Upper lobe of right lung (tissue), 1 donor: ENCODE measurements at places on chromosomes 5 and 9. TPM values are rescaled to one million over a fixed set of nuclear protein-coding genes. Genes with fewer than 3 reads are reported as not detected.

PPP2R2B gene
- 1.2 TPM for total RNA-seq

LPAR1 gene
- total RNA-seq, result 18.2 TPM

MVB12B gene
- 47.5 TPM for total RNA-seq

RANBP3L gene
- 7.1 TPM for total RNA-seq

BHMT gene
- total RNA-seq, result not detected

DBH gene
- not detected for total RNA-seq

TAF11L10 gene
- total RNA-seq, result not detected

ZNF300 gene
- 1.8 TPM for total RNA-seq

NUTM2G gene
- total RNA-seq, result not detected

F2RL2 gene
- total RNA-seq, result 1.2 TPM

TRIM7 gene
- total RNA-seq, result 4.9 TPM

PCDHGC3 gene
- 109 TPM for total RNA-seq

DNA sequence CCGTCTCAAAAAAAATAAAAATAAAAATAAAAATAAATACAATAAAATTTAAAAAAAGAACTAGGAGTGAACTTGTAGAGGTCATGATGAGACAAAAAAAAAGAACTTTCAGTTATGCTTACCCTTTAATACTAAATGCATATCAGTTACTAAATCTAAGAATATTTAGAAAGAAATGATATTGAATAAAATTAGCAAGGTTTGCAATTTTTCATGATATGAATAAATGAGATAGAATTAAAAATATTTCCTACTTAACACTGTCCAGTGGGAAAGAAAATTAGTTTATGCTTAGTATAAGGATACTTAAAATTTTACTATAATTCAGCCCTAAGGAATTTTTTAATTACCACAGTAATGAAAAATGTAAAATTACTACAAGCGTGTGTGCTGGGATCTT, 132.4 kb downstream of the TLE1 start:
- DNase-seq, result no peak

GRCh38 chr5:74643111-74643562, 2.6 kb upstream of the ENC1 start:
- DNase-seq, result no peak

DNA sequence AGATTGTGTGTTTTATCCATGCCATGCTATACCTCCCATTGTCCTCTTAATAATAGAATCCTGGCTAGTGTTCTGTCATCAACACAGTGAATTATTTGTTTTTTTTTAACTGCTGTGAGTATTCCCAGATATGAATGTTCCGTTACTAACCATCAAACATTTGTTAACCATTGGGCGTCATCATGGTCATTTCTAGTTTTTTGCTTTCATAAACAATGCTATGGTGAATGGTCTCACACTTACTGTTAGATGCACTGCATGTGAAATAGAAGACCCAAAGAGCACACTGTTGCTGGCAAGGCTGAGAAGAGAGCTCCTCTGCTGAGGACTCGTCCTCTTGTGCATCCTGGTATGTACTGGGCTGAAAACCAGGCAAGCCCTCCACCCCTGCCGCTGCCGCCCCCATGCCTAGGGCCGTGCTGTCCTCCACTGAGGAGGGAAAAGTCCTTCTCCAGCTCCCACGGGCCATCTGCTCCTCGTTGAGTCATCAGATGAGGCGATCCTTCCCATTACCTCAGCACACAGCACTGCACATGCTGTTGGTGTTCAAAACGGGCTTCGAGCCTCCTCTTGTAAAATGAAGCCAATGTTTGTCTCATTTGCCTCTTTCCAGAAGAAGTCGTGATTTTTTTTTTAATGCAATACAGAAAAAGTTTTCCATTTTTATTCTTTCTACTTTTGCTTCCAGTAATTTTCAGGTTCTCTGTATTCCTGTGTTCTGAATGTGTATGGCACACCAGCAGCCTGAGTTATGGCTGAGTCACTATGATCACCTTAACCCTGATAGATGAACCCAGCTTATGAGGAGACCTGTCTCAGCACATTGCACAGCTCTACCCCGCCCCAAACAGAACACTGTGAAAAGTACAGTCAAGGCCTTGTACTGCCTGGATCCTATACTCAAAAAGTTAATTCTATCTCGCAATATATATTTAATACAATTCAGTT, 219.0 kb downstream of the AOPEP start:
- DNase-seq, result no peak

- DNase-seq, result no peak
Observed at GRCh38 chr5:164013077-164013670, 507.8 kb downstream of the MAT2B start.

- no peak for DNase-seq
Observed at GRCh38 chr9:74496406-74496805, 729 bp upstream of the RORB start.

DNA sequence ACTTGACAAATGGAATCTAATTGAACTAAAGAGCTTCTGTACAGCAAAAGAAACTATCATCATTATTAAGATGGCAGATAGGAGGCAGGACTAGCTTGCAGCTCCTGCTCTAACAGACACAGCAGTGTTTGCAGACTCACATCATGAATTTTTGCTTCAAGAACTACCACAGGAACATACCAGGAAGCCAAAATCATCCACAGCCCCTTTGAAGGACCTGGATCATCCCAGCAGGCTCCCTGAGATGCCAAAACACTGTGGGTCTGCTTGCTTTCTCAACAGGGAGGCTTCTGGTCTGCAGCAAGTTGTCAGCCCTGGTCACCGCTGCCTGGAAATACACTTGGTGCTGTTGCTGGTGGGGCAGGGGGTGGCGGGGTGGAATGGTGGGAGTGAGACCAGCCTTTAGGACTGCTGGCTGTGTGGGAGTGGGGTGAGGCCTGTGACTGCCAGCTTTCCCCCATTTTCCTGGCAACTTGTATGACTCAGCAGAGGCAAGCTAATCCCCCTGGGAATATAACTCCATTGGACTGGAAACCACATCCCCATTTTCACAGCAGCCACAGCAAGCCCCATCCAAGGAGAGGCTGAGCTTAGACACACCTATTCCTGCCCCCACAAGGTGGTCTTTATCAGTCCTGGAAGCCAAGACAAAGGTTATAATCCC, 533.8 kb upstream of the CYLC2 start:
- no peak for DNase-seq

GRCh38 chr9:24545285-24545684, 412 bp downstream of the IZUMO3 start:
- DNase-seq, result no peak

DNA sequence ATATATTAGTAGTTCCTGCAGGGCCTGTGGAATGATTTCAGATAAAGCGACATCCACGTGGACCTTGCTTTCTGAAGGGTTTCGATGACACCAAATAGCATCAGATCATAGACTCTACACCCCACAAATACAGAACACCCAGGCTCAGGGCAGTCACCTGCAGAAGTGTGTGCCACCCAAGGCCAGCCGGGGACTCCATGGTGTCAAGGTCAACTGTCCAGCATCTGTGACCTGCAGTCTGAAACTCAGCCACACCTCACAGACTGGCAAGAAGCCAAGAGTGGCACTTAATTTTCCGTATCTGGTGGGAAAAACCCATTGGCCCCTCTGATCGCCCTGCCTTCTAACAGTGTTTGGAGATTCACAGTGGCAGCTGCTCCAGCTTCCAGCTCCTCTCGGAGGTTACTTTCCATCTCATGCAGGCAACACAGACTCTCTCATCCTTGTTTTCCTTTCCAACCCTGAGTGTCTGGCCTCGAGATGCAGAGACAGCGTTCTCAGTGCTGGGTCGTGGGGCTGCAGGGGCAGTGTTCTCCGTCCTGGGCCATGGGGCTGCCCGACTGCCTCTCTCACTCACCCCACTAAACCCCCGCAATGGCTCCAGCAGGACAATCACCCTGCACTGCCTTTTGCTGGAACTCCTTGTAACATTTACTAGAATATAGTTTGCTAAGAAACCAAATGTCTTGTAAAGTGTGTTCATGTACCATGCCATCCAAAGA, 221.9 kb downstream of the IRX2 start:
- no peak for DNase-seq

DNA sequence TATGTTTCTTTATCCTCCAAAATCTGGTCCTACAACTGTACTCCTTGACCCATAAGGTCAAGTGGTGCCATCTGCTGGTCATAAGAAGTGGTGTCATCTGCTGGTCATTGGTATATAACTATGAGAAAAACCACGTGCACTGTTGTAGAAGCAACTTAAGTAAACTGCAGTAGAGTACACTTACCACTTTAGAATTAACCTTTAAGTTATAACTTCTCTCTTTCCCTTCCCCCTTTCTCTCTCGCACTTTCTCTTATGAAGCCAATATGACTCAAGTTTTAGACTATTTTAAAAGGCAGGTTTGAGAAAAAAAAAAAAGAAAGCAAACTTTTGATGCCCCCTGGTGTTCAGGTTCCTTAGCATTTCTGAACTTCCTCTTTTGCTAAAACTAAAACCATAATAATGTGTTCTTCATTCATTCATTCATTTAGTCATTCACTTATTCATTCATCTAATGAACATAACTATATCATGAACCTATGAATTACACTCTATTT, 12.8 kb upstream of the MTAP start:
- DNase-seq, result no peak

DNA sequence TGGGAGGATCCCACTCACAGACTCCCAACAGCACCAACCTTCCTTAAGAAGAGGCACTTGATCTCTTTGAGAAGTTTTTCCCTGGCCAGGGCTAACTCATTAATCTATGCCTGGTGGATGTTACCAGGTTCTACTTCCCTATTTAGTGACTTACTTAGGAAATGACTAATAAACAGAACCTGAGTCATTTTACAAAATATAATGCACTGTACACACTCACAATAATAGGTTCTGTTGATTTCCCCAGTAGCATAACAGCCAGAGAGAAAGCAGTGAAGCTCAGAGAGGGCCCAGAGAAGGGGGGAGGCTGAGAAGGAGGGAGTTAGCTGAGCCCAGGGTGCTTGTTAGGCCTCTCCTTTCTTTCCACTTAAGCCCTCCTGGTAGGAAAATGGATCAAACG, 27.1 kb downstream of the FRMD3 start:
- no peak for DNase-seq

DNA sequence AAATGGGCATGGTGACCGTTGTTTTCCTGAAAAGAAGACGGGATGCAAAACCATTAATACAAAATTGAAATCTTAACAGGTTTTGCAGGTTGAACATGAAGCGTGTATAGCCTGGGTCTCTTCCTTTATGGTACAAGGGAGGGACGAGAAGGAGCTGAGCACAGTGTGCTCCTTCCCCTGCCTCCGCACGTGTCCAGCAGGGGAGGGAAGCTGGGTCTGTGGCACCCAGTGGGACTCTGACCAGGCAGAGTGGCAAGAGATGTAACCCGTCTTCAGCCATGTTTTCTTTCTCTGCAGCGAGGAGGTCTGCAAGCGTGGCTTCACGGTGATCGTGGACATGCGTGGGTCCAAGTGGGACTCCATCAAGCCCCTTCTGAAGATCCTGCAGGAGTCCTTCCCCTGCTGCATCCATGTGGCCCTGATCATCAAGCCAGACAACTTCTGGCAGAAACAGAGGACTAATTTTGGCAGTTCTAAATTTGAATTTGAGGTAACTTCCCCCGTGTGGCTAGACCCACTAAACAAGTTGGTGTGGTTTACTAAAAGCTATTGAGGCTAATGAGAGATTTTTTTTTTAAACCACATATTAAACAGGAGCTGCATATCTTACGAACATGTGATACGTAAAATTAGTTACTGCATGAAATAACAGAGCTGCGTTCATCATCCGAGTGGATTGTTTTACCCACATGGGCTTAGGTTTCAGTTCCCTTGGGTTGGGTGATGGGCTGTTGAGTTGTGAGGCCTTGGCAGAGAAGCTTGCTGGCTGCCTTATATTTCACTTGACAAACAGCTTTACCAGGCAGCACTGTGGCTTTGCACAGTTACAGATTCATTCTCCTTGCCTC, 143.7 kb downstream of the TRIO start:
- DNase-seq, result no peak

- no peak for DNase-seq
Observed at GRCh38 chr5:162221910-162222309, 154.3 kb downstream of the GABRG2 start.

GRCh38 chr5:125461641-125462072, 715.2 kb upstream of the ZNF608 start:
- no peak for DNase-seq

GRCh38 chr9:69798744-69799143, 21.9 kb upstream of the CFAP95 start:
- DNase-seq, result no peak

GRCh38 chr5:32852976-32853375, 141.9 kb downstream of the NPR3 start:
- no peak for DNase-seq

DNA sequence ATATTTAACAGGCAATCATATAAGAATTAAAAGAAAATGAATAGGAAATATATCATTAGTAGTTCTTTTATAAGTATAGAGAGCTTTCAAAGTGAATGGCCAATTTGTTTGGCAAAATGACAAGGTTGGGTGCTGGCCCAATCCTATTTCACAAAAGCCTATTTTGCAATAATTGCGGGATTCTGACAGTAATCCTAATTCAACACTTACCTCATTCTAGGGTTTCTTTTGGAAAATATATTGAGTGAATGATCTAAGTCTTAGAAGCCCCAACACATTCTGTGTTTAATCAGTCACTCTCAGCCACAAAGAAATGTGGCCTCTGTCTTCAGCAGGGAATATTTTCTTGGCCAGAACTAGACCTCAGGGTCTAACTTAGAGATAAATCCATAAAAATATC, 835.9 kb upstream of the ZNF608 start:
- DNase-seq, result no peak

DNA sequence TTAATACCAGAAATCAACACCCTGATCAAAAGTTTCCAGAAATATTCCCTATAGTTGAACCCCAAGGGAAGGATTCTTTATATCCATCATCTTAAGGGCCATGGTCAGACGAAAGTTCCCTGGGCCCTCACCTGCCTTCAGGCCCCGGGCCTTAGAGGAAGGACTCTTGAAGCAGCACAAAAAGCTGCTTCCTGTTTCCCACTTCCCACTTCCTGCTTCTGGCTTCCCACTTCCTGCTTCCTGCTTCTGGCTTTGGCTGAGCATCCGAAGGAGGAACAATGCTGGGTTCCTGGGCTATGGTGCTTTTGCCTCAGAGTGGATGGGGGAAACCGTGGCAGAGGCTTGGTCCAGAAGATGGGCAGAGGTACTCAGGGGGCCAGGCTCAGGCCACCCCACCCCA, 25.8 kb upstream of the DAP start:
- DNase-seq, result no peak

DNA sequence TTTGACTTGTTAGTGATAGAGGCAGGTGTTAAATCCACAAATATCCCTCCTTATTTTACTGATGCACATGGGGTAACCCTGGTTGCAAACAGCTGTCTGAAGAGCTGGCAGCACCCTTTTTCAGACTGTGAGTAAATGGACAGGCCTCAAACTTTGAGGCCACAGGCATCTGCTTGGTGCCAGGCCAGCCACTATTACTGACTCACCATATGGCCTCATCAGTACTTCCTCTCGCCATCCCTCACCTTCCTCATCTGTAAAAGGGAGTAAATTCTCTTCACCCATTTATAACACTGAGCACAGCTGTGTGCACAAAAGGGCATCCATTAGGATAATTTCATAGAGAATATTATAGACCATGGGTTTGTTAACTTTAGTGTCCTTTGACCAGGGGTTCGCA, 11.9 kb upstream of the TNIP1 start:
- no peak for DNase-seq
